Astrocyte of the spinal cord (primary cell): ENCODE measurements at places on chromosomes 16 and 17.

DNA sequence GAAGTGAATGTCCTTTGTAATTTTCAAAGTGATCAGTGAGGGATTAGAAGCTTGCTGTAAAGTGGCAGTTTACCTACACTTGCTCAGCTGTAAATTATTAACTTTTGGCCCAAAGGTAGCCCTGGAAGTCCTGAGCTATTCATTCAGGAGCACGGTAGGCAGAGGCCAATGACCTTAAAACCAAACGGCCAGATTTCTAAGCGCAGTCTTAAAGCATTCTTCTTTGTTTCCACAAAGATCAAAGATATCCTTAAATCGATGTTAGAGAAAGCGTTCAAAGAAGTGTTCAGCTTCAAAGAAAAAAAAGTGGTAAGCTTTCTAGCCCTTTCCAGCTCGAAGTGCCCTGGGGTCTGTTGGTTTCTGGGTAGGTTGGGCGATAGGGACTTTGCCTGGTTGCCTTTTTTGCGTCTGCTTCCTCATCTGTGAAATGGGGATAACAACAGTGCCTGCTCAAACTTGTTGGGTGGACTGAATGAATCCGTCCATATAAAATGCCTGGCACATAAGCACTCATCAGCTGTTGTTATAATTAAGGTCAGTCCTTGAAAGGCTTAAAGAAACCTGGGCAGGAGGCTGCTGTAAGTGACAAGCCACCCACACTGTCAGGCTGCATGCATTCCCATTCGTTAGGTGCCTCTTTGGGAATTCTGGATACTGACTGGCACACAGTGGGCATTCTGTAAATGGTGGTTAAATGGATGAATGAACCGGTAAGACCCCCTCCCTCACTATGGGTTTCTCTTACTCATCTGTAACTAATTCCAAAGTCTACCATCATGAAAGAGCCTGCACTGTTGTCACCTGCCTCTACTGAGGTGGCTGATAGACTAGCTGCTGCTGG is 113.2 kb downstream of the PRKCA start:
- no peak for DNase-seq

- DNase-seq: no peak
These were observed 62.5 kb upstream of the TOB1 start for GRCh38 chr17:50928646-50929045.

DNA sequence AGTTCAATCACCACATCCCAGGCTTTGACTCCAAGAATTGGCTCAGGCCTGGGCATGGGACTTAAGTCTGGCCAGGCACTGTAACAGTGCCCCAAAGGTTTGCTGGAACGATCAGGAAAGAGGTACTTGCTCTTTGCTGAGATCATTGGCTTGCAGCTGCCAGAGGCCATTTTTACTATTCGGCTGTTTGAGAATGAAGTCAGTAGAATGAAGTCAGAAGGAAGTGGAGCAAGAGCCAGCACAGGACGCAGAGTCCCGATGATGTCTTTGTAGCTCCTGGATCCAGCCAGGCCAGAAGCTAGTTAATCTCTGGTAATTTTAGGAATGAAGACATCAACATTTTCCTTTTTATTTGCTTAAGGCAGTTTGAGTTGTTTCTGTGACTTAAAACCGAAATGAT is 195.5 kb downstream of the RAB11FIP4 start:
- DNase-seq: no peak

DNA sequence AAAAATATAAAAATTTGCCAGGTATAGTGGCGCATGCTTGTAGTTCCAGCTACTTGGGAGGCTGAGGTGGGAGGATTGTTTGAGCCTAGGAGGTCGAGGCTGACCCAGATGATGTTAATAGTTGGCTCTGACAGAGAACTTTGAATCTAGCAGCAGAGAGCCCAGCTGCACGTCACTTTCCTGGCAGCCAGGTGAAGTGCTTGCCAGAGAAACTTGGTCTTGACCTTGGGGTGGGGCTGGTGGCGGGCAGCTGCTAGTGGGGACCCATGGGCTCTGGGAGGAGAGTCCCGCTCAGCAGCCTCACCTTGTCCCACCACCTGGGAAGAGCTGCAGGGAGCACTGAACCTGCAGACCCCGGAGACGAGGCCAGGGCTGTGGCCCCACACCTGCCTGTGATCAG is 3.1 kb upstream of the C16orf74 start:
- no peak for DNase-seq

DNA sequence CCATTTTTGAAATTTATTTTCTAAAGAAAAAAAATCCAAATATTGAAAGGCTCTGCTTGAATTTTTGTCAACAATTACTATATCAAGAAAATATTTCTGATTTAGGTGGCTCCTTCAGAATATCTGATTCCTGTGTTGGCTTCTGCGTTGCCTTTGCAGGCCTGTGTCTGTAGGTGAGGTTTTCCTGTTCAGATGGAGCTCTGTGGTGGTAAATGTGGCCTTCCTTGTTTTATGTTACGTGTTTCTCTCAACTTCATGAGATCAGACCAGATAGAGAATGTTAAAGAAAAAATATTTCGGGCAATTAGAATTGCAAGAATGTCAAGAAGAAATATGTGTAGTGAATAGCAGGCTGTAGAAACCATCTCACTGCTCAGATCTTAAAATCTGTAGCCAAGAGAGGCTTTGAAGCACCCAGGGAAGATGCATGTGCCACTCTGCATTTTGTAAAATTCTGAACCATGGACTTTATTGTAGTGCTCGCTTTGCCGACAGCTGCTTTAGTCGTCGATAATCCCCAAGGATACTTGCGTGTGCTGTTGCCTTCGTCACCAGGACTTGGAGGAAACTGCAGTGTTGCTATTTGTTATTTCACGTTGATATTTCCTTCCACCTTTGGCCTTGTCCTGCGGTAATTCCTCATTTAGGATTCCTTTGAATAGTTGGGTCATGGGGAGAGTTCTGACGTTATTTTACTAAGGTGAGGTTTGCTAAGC is 69.9 kb downstream of the RPTOR start:
- DNase-seq: no peak

- DNase-seq: no peak
These were observed 23.4 kb upstream of the RBFOX3 start for GRCh38 chr17:79633993-79634813.

DNA sequence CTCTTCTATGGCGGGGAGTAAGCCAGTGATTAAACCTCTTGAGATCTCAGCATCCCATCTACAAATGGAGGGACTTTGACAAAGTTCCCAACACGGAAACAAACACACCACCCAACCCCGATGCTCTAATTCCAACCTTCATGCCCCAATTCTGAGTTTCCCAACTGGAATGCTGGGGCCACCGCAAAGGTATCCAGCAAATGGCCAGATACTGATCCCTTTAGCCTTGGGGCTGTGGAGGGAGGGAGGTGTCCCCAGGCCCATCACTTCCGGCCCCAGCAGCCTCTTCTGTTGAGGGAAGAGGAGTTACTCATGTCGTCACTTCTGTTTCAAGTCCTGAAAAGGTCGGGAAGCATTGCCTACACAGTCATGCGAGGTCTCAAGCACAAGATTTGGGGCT is 154.8 kb upstream of the RPH3AL start:
- DNase-seq: no peak

- no peak for DNase-seq
These were observed 10.6 kb downstream of the CTRB1 start for GRCh38 chr16:75229172-75230031.

DNA sequence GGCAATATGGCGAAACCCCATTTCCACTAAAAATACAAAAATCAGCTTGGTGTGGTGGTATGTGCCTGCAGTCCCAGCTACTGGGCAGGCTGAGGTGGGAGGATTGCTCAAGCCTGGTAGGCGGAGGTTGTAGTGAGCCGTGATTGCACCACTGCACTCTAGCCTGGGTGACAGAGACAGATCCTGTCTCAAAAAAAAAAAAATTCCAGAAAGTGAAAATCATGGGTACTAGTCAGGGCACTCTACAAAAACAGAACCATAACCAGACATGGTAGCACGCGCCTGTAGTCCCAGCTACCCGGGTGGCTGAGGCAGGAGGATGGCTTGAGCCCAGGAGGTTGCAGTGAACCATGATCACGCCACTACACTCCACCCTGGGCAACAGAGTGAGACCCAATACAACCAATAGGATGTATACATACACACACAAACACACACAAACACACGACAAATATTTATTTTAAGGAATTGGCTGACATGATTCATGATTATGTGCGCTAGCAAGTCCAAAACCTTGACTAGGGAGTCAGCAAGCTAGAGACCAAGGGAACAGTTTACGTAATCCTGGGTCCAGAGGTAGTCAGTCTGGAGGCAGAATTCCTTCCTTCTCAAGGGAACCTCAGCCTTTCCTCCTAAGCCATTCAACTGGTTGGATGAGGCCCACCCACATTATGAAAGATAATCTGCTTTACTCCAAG is 11.6 kb upstream of the GP1BA start:
- DNase-seq: no peak

GRCh38 chr16:8959921-8960787 is 3.6 kb downstream of the USP7 start:
- DNase-seq: no peak
